Activated naive CD4-positive, alpha-beta T cell treated with anti-CD3 and anti-CD28 coated beads for 36 hours (primary cell): ENCODE measurements at places on chromosomes 7 and 10. TPM values are rescaled to one million over a fixed set of nuclear protein-coding genes. Genes with fewer than 3 reads are reported as not detected.

Gene CDK13
- total RNA-seq: 28.1 TPM

Gene LEP
- not detected for total RNA-seq

Gene BEND7
- not detected for total RNA-seq

GRCh38 chr10:53453196-53453595 lies 680.6 kb upstream of the MBL2 start:
- H3K27me3 ChIP-seq: no peaks in the 10 kb centered on the region
- no peak overlapping the region for H3K27ac ChIP-seq
- no peaks in the 10 kb centered on the region for H3K4me1 ChIP-seq

Gene RBP4
- not detected for total RNA-seq

- no peaks in the 10 kb centered on the region for H3K27me3 ChIP-seq
- H3K4me3 ChIP-seq: no peak overlapping the region
Measured at GRCh38 chr7:74405191-74405898, 48.4 kb upstream of the GTF2IRD1 start.

Gene AKR1D1
- not detected for total RNA-seq

- H3K4me3 ChIP-seq: no peak overlapping the region
- H3K27me3 ChIP-seq: no peaks in the 10 kb centered on the region
- no peaks in the 10 kb centered on the region for H3K36me3 ChIP-seq
- DNase-seq: no peak
Measured at GRCh38 chr7:77899516-77899915, 100.9 kb downstream of the PHTF2 start.

DNA sequence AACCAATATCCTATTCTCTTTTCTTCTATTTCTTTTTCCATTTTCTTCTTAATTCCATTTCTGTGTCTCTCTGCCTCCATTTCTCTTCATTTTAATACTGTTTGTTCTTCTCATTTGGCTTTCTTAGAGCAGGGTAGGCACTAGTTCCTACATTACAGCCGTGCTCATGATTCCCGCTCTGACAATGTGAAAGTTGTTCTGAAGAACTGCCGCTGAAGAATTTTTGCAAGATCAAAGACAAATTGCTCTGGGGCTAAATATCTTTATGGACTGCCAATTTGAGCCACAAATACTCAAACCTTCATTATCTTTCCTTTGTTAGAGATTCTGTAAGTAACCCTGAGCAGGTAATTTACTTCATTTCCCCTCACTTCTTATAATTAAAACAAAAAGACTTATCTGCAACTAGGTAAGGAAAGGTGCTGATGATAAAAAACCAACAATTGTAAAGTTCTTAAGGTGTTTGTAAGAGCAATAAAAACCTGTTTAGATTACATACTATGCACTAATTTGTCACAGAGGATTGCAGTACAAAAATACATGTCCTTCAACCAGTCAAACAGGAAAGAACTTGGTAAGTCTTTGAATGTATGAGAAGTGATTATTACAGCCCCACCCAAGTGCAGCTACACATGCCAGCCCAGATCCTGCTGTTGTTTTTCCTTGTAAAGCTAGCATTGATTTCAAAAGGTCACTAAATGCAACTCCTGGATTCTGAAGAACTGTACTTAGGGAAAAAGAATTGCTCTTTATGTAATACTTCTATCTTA lies 127.5 kb downstream of the COL28A1 start:
- H3K4me1 ChIP-seq: peaks cover 3% of the 10 kb centered on the region
- no peak overlapping the region for H3K27ac ChIP-seq
- no peak for DNase-seq
- no peak overlapping the region for H3K4me3 ChIP-seq
- peaks cover 4% of the 10 kb centered on the region for H3K36me3 ChIP-seq

Gene PAX4
- total RNA-seq: not detected

DNA sequence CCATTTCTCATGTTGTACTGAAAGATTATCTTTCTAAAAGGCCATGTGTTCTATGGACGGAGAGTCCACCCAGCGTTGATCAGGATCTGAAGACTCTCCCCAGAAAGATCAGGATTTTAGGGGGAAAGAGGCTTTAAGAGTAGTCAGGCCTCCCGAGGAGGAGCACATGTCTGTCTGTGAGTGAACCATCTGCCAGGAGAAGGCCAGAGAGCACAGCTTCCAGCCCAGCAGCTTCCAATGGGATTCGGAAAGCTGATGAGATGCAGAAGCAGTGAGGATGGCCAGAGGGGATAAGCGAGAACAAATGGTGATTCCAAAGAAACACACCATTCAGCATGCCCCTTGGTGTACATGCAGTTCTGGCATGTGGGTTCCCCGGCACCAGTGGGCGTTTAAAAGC lies 88.5 kb upstream of the TCERG1L start:
- H3K4me3 ChIP-seq: no peak overlapping the region
- H3K27me3 ChIP-seq: no peaks in the 10 kb centered on the region
- H3K27ac ChIP-seq: no peak overlapping the region
- no peak for DNase-seq

Gene GJD4
- total RNA-seq: not detected

Gene KCNH2
- 0.19 TPM for total RNA-seq

DNA sequence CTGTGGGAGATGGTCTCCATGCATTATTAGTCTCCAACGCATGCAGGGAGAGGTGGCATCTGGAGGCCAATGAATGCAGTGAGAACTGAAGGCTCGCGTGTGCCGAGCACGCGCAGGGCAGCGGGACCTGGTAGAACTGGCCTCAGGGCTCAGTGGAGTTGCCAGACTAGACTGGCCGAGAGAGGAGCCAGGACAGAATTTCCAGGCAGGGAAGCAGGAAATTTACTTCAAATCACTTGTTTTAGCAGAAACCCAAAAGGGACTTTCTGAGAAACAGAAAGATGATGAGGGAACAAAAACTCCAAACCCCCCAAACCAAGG lies 311.0 kb upstream of the IMMP2L start:
- DNase-seq: no peak
- H3K27ac ChIP-seq: no peak overlapping the region
- peaks cover 3% of the 10 kb centered on the region for H3K27me3 ChIP-seq
- no peaks in the 10 kb centered on the region for H3K4me1 ChIP-seq

DNA sequence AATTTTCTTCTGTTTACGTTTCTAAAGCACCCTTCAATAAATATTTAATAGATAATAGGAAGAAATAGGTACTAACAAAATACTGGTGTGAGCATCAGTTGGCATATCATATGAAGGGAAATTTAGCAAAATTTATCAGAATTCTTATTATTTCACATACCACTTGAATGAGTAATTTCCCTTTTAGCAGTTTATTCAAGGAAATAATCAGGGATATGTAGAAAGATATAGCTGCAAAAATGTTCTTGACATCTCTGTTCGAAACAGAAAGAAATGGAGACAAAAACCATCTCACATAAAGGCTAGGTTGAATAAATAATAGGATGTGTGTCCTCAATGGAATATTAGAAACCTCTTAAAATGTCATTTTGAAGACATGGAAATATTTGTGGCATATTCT lies 35.8 kb upstream of the PIP4K2A start:
- no peaks in the 10 kb centered on the region for H3K27me3 ChIP-seq
- H3K36me3 ChIP-seq: no peaks in the 10 kb centered on the region
- no peak overlapping the region for H3K27ac ChIP-seq
- H3K4me1 ChIP-seq: peaks cover 1% of the 10 kb centered on the region
- no peak for DNase-seq

GRCh38 chr7:150620061-150620460 lies 12.1 kb downstream of the GIMAP6 start:
- H3K36me3 ChIP-seq: peaks cover 17% of the 10 kb centered on the region
- no peaks in the 10 kb centered on the region for H3K27me3 ChIP-seq
- peak; percentile 26 for DNase-seq
